ENCODE measurements at places on chromosomes 11 and 22.
A peak's percentile ranks its signal among the peaks of the same experiment; 100 is the strongest.

GRCh38 chr11:131591051-131591461 is 220.6 kb downstream of the NTM start:
- no peak for DNase-seq

- DNase-seq = no peak
Measured at GRCh38 chr11:69830086-69830485, 10.9 kb upstream of the FGF3 start.

DNA sequence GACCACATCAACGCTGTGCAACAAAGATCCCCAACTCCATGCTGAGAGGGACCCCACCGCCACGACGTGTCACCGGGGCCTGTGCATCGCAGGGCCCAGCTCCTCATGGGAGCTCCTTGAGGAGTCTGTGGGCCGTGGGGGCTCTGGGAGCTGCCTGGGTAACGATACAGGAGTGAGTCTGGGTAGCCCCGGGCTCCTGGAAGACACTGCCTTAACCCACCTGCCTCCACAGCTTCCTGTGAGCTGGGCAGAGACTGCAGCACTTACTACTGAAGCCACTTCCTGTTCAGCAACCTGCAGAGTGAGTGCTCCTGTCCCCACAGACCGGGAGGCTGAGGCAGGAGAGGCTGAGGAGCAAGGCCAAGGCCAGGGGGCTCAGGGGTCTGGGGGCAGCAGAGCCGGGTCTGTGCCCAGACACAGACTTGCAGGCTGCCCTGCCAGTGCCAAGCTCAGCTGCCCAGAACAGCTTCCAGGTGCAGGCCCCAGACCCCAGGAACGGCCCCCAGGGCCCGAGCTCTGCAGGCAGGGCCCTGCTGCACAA is 226.7 kb downstream of the BRD1 start:
- no peak for DNase-seq

DNA sequence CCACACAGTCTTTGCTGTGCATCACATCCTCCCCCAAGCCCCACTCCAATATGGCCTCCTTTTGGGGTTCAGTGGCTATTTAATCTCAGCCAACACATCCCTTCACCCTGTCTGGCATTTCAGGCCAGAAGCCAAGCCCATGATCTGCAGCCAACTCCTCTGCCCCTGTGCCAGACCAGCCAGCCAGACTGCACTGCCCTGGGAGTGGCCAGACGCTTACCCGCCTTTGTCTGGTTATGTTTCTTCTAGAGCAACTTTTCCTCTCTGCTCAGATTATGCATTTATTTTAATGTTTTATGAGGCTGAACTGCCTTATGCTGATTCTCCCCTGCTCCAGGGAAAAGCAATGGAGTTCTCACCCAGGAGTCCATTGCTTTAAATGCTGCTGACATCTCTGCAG is 206.7 kb upstream of the TBCEL start:
- DNase-seq = peak; percentile 29

DNA sequence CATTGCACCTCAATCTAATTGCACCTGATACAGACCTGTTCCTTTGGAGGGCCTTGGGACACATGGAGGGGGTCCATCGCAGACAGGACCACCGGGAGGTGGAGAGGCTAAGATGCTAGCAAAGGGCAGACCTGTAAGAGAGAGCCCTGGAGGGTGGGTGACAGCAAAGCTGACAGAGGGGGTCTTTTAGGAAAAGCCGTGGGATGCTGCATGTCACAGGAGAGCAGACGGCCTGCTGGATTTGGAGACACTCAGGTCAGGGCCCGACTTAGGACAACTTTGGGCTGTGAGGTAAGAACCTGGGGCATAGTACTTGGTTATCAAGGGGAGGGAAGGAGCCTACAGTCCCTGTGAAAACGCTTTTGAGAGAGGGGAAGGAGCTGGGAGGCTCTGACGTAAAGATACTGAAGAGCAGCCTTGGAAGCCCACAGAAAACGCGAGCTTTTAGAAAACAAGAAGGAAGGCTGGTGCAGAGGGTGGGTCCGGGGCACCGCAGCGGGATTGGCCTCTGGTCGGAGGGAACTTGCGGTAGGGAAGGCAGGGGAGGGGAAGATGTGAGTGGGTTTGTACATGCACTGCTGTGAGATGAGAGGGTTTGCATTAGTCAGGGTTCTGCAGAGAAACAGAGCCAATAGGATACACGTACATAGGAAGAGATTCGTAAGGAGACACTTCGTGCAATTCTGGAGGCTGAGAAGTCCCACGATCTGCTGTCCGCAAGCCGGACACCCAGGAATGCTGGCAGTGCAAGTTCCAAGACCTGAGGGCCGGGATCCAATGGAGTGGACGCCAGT is 868.5 kb downstream of the TBC1D22A start:
- no peak for DNase-seq

- DNase-seq = no peak
Measured at GRCh38 chr11:62539238-62539925, 7.2 kb downstream of the AHNAK start.

GRCh38 chr11:112776834-112777233 is 184.4 kb upstream of the NCAM1 start:
- no peak for DNase-seq

DNA sequence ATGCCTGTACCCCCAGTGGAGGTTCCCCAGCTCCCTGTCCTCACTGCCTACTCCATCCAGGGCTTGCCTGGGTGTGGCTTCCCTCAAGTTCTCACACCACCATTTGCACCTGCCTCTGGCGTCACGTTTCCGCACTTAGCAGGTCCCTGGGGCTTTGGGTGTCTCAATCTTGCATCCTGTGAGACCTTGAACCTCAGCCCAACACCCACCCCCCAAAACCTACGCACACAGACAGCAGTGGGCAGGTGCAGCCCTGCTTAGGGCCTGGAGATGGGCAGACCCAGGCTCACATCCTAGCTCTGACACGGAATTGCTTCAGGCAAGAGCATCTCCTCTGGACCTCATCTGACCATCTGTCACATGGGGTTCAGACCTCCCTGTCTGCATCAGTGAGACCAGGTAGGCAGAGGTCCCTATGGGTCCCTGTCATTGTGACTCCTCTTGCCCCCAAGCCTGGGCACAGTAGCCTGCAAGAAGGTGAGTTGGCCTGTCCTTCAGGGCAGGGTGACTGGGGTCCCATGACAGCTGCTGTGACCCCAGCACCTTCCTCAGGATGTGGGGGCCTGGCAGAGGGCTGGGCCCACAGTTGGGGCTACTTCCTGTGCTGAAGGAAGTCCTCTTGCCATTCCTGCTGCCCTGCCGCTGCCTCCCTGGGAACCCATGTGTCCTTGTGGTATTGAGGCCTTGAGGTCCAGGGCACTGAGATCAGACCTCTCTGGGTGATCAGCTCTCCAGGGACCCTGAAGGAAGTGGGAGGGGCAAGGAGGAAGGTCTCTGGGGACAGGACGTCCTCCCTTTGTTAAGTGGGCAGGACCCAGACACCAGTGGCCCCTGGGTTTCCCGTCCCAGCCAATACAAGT is 2.0 kb downstream of the SIPA1 start:
- peak; percentile 56 for DNase-seq

- DNase-seq = no peak
Measured at GRCh38 chr22:32868946-32869345, 67.4 kb downstream of the TIMP3 start.

GRCh38 chr11:72613977-72614376 is 60.2 kb downstream of the PDE2A start:
- DNase-seq = no peak

GRCh38 chr11:96393753-96394348 is 4.0 kb downstream of the JRKL start:
- peak; percentile 59 for DNase-seq

DNA sequence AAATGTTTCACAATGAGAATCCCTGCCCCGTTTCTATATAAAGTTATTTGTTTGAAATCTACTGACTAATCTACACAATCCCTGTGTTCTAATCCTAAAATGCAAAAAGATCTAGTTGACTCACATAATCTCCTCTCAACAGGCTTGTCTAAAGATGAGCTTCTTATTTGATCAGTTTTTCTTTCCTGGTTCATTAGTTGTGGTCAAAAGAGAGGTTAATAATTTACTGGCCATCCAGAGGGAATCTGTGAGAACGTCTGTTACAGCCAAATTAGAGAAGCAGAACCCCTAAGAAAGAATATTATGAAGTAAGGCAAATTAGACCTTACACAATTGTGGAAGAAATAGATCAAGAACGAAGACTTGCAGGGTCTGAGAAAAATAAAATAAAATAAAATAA is 173.7 kb upstream of the ANO3 start:
- DNase-seq = no peak

GRCh38 chr11:16612566-16613261 is 125.7 kb upstream of the C11orf58 start:
- peak; percentile 24 for DNase-seq

DNA sequence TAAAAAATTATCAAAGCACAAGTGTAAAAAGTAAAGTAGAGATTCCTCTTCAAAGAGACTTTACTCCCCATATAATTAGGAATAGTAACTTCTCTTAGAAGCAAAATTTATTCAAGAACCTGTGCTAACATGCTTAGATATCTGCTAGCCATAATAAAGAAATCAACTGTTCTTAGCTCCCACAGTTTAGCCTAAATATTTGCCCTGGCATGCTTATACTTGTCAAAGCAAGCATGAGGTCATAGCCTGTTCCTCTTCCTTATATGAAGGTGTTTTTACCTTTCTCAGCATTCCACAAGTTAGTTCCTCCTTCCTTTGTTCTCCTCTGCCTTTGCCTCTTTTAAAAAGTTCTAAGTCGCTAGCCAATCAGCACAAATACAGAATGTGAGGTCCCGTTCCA is 30.3 kb downstream of the RIC3 start:
- DNase-seq = no peak

GRCh38 chr11:15495462-15495861 is 380.7 kb downstream of the INSC start:
- DNase-seq = no peak

GRCh38 chr11:113193946-113194345 is 120.4 kb upstream of the TTC12 start:
- no peak for DNase-seq

GRCh38 chr22:48961705-48962104 is 866.0 kb downstream of the BRD1 start:
- DNase-seq = no peak

DNA sequence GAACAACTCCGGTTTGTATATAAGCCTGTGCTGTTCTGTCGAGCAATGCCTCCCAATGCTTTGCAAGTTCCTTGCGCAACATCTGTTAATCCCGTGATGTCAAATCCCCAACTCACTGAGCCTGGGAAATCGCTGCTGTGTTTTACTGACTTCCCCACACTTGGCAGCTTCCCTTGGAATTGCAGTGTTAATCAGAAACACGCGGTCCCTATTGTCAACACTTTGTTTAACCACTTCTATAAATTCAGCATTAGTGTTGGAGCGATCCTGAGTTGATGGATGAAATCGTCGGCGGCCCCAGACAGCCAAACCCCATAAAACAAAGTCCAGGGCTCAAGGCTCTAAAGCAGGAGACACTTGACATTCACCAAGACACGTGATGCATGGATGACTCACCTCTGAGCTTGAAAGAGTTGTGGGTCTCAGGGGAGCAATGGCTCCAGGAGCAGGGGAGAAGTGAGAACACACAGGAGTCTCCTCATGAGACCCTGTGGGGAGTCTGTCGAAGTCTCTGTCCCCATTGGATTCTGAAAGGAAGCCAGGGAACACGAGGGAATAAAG is 555.3 kb downstream of the MIAT start:
- DNase-seq = no peak

DNA sequence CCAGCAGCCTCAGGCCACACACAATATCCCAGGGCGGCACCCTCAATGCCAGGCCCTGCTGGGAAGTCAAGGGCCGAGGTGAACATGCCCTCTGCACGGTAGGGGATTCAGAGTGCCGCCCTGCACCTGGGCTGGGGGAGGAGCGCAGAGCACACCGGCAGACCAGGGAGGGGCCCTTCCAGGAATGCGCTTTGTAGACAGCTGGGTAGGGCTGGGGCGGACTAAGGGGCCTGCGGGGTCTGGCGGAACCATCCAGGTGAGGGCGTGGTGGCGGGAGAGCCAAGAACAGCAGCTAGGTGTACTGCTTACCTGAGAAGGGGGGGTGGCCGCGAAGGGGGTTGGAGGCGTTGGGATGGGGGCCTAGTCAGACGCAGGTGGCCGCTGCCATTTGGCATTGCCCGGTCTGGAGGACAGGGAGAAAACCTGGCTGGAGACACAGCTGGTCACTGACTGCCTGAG is 26.0 kb downstream of the DUSP8 start:
- no peak for DNase-seq

Measured in globus pallidus (tissue), 1 donor.